ENCODE measurements at places on chromosomes 2 and 18.

DNA sequence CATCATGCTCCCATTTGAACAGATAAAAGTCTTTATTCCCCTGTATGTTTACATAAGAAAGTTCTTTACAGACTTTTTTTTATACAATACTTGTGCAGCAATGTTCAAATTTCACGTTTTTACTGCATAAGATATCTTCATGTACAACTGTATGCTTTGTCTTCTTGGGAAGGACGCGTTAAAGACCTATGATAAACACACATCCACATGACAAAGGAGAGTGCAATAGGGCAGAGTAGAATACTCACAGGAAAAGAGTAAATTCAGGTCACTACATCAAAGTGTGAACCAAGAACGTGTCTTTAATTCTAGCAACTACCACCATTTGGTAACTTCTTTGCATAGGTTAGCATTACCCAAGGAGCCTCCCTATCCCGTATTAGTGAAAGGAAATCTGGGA lies 33.7 kb upstream of the NFU1 start:
- DNase-seq, result no peak

- DNase-seq, result no peak
Observed at GRCh38 chr2:12817870-12818269, 101.1 kb downstream of the TRIB2 start.

- no peak for DNase-seq
Observed at GRCh38 chr18:3060667-3061580, 48.0 kb upstream of the LPIN2 start.

- DNase-seq, result no peak
Observed at GRCh38 chr18:35059280-35059927, 18.2 kb downstream of the MAPRE2 start.

DNA sequence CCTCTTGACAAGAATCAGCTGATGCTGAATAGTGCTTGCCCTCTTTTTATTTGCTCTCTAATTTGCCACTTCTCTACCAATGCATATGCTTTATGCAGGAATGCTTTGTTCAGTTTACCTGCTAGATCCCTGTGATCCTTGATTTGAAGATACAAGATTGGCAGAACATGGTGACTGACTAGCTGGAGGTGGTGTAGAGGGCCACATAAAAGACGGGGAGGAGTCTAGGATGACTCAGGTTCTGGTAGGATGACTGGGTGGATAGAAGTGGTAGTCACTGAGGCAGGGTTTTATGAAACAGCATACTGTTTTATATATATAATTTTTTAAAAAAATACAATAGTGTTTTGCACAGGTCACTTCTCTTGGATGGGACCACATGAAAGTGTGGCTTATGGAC lies 6.3 kb upstream of the ADGRF3 start:
- peak; percentile 69 for DNase-seq

DNA sequence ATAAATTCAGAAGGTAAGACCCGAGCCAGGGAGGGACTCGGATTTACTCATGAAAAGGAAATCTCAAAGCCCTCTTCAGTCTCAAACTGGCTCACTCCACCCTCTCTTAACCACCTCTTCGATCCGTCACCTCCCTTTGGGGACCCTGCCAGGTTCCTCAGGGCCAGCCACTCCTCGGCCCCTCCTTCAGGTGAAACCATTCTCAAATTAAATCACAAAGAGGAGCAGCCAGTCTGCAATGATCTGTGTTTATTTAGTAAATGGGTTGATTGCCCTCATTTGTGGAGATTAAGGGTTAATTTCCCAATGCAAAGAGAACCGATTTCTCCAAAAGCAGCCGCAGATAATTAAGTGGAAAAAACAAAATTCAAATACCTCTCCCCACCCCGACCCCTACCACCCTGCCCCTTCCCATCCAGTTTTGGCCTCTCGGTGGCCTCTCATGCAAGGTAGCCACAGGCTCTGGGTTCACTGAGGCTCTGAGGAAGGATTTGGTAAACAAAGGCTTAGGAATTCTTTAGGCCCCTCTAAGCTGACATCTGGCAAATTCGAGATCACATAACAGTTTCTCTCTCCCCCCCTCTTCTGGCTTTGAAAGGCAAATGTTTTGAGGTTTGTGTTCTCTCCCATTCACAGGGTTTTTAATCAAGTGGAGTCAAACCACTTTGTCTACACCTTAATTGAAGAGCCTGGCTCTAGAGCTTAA lies 10.3 kb upstream of the FZD7 start:
- no peak for DNase-seq

- DNase-seq, result no peak
Observed at GRCh38 chr2:100412881-100413321, 4.6 kb downstream of the CHST10 start.

- DNase-seq, result no peak
Observed at GRCh38 chr2:134468776-134469175, 214.9 kb downstream of the MGAT5 start.

GRCh38 chr2:176291809-176292283 lies 22.6 kb downstream of the MTX2 start:
- DNase-seq, result no peak

GRCh38 chr2:19408592-19408991 lies 50.2 kb upstream of the OSR1 start:
- no peak for DNase-seq

GRCh38 chr2:157337978-157338377 lies 12.4 kb upstream of the ERMN start:
- no peak for DNase-seq

GRCh38 chr2:174748948-174749347 lies 15.3 kb downstream of the CHRNA1 start:
- DNase-seq, result peak; percentile 54

- no peak for DNase-seq
Observed at GRCh38 chr2:50720697-50721315, 311.1 kb downstream of the NRXN1 start.

GRCh38 chr2:31675485-31675901 lies 94.8 kb upstream of the SRD5A2 start:
- DNase-seq, result no peak

DNA sequence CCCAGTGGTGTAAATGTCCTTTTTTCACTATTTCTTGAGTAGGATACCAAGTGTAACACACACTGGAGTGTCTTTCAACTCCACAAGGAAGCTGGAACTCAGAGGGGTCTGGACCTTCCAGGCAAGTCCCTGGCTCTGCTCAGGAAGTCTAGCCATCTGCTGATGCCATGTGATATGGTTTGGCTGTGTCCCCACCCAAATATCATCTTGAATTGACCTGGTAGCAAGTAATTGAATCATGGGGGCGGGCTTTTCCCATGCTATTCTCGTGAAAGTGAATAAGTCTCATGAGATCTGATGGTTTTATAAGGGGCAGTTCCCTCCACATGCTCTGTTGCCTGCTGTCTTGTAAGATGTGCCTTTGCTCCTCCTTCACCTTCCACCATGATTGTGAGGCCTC lies 99.4 kb upstream of the CDC42EP3 start:
- peak; percentile 34 for DNase-seq

DNA sequence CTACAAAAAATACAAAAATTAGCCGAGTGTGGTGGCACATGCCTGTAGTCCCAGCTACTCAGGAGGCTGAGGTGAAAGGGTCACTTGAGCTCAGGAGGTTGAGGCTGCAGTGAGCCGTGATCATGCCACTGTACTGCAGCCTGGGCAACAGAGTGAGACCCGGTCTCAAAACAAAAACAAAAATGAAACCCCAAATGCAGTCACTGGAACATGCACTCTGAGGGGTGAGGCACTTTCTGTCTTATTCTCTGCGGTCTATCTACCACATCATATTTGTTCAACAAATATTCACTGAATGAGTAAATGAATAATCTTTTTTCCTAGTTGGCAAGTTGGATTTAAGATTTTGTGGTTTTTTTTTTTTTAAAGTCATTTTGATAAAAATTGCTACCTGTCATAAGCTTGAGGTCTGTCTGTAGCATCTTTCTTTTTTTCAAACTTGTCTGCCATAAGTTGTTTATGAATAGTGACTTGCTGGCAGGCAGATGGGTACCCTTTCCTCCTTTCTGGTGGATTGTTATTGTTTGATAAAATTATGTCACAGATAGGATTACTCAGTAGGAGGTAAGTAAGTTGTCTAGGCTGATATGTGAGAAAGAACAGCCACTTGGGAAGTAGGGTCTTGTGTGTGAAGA lies 11.8 kb downstream of the CHRNA1 start:
- no peak for DNase-seq

GRCh38 chr2:149161481-149162225 lies 123.2 kb downstream of the LYPD6B start:
- DNase-seq, result no peak

- DNase-seq, result peak; percentile 73
Observed at GRCh38 chr2:101520246-101520645, 45.3 kb upstream of the RFX8 start.

DNA sequence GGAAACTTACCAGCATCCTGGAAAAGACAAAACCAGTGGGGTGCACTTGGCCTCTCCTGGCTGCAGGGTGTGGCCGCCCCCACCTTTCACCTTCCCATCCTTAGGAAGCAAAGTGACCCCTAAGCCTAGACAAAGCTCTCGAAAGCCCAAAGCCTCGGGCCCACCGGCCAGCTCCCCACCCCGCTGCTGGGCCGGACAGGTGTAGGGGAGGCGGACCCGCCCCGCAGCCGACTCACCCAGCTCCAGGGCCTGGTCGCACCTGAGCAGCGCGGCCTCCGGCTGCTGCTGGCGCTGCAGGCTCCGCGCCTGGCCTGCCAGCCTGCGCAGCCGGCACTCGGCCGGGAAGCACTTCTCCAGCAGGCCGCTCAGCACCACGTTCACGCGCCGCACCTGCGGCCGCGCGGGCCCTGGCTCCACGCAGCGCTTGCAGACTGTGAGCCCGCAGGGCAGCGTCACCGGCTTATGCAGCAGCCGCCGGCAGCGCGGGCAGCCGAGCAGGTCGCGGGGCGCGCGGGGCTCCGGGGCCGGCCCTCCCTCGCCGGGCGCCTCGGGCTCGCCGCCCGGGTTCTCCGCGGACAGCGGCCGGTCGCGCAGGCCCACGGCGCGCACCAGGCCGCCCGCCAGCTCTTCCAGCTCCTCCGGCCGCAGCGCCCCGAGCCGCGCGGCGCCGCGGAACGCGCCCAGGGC lies 979 bp downstream of the LONRF2 start:
- DNase-seq, result peak; percentile 6

DNA sequence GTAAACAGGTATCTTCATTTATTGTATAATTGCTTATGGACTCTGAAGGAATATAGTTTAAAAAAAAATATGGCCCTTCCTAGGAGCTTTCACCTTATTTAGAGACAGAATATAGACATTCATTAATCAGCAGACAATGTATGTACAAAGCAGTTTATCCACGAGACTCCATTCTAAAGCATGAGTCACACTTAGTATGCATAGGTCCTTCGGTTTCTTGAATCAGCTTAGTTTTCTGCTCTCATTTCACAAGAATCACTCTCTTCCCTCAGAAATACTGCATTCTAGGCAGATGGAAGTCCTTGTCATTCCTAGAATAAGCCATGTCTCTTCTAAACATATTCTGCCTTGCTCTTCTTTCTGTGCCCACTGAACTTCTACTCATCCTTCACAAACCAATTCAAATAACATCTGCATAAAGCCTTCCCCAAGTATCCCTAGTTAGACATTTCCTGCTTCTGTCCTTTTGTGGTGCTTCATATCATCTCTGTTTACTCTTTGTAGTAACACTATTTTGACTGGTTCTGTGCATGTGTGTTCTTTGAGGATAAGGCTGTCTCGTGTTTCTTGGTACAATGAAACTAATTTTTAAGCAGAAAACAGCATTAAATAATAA lies 84.5 kb downstream of the PTRHD1 start:
- DNase-seq, result peak; percentile 61

- peak; percentile 41 for DNase-seq
Observed at GRCh38 chr2:171412571-171413175, 21.1 kb downstream of the METTL8 start.

GRCh38 chr18:6730416-6731221 lies 1.1 kb downstream of the ARHGAP28 start:
- DNase-seq, result no peak

DNA sequence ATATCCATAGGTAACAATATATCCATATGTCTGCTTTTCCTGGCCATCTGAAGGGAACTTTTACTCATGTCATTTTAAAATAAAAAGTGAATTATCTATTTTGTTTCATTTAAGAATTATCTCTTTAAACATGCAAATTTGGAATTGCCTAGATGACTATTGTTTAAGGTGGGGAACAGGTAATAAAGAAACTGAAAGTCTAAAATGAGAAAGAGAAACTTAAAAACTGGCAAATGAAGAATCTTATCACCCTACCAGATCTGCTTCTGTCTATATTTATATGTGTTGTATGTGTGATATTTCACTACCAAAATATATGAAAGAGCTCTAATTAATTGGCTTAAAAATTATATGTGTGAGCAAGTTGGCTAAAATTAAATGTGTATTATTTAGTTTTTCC lies 243.2 kb upstream of the KCNH7 start:
- DNase-seq, result no peak

DNA sequence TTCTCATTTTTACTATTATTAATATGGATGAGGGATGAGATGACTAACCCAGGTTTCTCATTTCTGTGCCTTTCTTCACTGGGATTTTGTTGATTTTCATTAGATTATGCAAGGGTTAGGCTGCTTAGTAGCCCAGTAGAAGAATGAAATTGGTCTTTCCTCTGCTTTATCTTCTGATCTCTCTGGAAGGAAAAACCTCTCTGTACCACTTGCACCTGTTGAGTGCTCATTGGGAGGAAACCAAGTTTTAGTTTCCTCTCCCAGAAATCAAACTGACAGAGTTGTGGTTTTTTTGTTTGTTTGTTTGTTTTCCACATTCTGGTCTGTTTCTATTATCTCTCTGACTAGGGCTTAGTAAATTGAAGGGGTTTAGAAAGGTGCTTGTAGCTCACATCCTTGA lies 60.8 kb downstream of the KIAA1328 start:
- DNase-seq, result no peak

DNA sequence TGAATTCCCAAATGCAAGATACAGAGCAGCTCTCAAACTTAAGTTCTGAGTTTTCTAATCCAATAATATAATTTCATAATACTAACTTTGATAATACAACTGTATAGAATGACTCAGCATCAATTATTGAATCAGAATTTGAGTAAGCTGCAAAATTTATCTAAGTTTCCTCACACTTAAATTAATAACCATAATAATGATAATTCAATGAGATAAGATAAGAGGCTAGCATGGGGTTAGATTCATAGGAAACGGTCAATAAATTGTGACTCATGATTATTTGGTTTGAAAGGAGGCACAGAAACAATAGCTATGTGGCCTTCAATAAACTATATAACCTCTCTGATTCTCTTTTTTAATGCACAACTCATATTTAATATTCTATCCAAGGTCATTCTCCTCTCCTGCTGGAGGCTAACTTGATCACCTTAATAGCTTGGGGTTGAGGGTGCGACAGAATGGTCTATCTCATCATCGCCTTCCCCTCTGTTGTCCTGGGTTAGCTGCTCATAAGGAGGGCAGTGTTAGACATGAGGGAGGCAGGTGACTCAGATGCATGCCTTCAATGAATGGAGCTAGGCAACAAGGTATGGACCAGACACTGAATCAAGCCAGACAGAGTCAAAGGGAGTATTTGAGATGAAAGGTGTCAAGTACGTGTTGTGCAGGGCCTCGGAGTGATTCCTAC lies 36.2 kb upstream of the BMP10 start:
- DNase-seq, result no peak

- DNase-seq, result no peak
Observed at GRCh38 chr2:39228413-39229209, 15.2 kb downstream of the CDKL4 start.

DNA sequence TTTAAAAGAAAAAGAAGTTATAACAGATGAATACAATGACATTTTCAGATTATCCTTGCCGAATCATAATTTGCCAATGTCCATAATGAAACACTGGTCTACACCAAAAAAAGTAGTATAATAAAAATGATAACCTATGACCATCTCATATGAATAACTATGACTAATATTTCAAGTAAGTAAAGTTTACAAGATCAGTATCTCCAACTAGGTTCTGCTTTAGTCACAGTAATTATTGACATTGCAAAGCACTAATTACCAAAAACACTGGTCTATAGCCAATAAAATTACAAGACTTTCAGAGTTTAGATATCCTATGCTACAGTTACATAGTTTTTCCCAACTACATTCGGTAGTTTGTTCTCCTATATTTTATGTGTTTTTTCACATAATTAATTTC lies 136.7 kb downstream of the MEMO1 start:
- no peak for DNase-seq

All from fibroblast of mammary gland (primary cell).